ENCODE measurements at places on chromosomes 12 and 14.

- DNase-seq: no peak
These were observed 35.8 kb downstream of the DAO start for GRCh38 chr12:108915632-108916133.

DNA sequence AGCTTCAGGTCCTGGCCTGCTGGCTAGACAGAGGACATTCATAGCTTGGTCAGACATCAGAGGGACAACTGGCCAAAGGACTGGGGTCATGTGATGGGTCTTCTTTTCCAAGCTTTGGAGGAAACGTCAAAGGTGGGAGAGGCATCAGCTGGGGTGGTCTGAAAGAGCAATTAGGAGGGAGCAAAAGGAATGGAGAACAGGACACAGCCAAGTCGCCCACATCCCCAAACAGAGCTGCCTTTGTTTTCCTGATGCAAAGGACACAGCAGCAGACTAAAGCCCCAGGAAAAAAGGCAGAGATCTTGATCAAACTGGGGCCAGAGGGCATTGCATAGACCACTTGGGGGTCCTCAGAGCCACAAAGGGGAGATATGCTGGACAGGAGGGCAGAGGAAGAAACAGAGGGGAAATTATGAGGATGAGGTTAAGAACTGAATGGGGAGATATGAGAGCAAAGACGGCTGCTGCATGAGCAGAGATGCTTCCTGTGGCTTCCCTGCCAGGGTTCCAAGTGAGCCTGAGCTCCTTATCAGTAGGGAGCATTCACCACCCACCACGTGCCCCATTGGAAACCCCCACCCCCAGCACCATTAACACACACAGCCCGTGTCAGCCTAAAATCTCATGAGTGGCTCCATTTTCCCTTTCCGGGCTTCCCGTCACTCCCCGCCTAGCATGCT lies 62.4 kb downstream of the ANO2 start:
- DNase-seq: no peak

DNA sequence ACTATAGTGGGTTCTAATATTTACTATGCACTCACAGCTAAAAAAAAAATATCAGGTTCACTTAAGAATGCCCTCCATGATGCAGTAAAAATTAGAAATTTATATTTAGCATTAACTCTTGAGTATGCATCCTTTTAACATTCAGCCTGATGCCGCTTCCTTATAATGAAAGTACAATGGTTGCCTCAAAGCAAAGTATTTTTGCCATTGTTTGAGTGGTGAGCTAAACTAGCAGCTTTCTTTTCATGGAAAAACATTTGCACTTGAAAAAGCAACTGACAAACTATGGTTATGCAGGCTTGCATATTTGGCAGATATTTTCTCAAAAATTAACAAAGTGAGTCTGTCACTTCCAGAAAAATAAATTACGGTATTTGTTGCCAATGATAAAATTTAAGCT lies 188.6 kb downstream of the SLC6A15 start:
- no peak for DNase-seq

DNA sequence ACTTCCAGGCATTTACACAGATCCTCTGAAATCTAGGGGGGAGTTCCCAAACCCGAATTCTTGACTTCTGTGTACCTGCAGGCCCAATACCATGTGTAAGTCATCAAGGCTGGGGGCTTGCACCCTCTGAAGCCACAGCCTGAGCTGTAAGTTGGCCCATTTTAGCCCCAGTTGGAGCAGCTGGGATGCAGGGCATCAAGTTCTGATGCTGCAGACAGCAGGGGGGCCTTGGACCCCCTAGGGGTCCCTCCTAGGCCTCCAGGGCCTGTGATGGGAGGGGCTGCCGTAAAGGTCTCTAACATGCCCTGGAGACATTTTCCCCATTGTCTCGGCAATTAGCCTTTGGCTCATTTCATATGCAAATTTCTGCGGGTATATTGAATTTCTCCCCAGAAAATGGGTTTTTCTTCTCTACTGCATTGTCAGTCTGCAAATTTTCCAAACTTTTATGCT lies 59.5 kb downstream of the LRIG3 start:
- no peak for DNase-seq

GRCh38 chr12:6699989-6700645 lies 498 bp downstream of the PIANP start:
- DNase-seq: no peak

- no peak for DNase-seq
These were observed 104.4 kb upstream of the PARP11 start for GRCh38 chr12:3977621-3978020.

DNA sequence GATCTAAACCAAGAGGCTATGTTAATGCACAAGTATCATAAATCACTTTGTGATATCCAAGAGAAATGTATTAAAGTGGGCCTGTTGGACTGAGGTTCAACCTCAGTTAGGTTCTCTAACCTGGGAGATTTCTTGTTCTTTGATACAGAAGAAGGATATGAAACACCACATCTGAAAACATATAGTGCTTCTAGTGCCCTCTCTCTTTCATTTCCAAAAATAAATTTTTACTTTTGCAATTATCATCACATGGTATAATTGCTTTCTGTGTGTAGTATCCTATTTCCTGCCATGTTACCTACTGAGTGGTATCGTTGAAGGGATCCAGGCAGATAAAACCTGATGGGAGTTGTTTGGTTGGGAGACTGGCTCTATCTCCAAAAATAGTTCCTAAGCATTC lies 264.9 kb downstream of the CCER1 start:
- no peak for DNase-seq

- no peak for DNase-seq
These were observed 37.9 kb upstream of the GNG2 start for GRCh38 chr14:51822499-51822898.

- no peak for DNase-seq
These were observed 136.4 kb upstream of the NCOR2 start for GRCh38 chr12:124703856-124704255.

- DNase-seq: no peak
These were observed 20.8 kb downstream of the CFAP251 start for GRCh38 chr12:121939186-121939585.

Measured in hematopoietic multipotent progenitor cell treated with erythropoietin and hydrocortisone succinate and interleukin-3 and kit ligand, for 17 days (in vitro differentiated cells).